NCI-H187 treated with DMSO at 0.1 percent for 48 hours (cell line): ENCODE measurements at places on chromosomes 5 and 9.

DNA sequence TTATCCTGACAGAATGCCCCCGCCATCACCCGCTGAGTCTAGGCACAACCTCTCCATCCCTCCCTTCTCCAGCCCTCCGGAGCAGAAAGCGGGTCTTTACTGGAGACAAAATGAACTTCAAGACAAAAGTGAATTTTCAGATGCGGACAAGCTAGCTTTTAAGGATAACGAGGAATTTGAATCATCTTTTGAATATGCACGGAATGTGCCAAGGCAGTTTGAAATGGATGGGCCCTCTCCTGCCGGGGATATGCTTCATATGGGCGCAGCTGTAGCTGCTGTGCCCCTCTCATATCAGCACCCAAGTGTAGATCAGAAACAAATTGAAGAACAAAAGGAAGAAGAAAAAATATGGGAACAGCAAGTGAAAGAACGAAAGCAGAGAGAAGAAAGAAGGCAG lies 37.5 kb downstream of the CPLANE1 start:
- no peak for DNase-seq

DNA sequence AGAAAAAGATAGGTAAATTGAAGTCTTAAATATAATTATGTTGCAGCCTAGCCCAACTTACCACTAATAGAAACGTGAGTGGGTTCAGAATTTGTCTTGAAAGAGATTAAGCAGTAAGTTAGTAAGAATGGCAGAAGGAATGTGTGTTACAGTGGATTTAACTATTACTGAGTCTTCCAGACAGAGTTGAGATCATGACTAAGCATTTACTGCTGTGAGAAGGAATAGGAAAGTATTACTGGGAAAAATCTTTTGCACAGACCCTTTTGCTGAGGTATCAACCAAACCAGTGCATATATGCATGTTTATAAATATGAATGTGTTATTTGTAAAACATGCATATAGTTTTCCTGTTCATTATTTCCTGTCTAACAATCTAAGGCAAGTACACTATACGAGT lies 112.8 kb upstream of the EFNA5 start:
- no peak for DNase-seq

DNA sequence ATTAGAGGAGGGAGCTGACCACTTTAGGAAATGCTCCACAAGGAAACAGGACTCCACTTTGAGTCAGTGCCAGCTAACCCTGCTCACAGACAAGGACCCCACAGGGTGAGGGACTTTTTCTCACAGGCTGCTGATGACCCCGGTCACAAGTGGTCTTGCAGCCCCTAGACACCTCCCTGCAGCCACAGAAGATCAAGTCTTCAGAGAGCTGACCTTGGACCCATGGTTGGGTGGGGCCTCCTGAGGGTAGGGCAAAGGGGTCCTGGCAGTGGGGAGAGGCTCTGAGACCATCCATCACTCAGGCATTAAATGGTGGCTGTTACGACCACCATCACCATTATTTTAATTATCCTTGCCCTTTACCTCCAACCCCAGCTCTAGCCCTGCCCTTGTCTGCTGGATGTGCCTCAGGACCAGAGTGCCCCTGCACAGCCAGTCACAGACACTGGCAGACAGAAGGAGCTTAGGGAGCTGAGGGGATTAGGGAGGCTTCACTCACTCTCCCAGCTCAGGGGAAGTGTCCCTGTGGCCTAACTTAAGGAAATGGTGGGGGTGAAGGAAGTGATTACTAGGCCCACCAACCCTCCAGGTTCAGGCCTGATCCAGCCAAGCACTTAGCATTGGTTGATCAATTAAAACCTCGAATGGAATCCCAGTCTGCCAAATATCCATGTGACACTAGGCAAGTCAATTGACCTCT lies 1.6 kb downstream of the ACSL6 start:
- DNase-seq, result no peak

- DNase-seq, result no peak
Measured at GRCh38 chr9:138098908-138099791, 221.6 kb downstream of the CACNA1B start.

GRCh38 chr9:98516897-98517503 lies 191.7 kb downstream of the GABBR2 start:
- DNase-seq, result no peak

GRCh38 chr5:58239731-58240130 lies 220.2 kb downstream of the PLK2 start:
- no peak for DNase-seq

DNA sequence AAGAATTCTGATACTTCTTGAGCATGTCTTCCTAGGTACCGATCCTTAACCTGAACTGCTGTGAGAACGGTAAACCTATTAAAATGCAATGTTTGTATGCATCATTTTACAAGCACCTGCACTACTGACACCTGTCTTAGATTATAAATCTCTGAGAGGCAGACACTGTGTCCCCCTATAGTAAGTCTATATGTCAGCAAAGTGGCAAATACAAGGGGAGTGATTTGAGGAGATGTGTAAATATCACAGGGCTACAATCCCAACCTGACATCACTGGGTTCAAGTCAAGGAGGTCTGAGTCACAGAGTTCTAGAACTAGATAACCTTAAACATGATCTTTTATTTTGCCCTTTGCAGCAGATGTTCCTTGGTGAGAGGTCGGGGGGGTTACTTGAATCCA lies 64.1 kb downstream of the ANKH start:
- DNase-seq, result no peak

DNA sequence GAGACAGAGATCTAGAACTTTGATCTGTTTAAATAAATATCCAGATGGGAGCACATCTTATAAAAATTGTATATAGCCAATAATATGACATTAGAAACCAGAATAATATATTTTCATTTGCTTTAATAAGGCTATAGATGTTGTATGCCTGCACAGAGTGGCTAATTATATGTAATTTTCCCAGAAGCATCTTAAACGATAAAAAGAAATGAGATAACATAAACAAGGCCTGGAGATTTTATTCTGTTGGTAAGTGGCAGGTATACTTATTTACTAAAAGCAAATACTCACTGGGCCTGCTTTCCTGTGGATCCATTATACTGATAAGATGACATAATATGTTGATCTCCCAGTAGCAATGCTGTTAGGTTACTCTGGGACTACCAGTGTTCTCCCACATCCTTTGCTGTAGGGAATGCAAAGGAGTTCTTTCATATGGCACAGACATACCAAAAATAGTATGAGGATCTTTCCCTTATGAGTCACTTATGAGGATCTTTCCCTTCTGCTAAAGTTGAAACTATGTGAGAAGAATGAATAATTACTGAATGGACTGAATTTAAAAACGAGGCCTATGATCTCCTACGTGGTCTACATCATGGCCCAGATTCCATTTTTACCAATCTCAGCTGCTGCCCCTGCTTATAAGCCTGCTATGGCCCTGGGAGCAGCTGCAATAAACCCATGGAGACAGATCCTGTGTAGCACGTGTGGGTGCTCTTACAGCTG lies 112.1 kb downstream of the NUDT12 start:
- DNase-seq, result no peak

DNA sequence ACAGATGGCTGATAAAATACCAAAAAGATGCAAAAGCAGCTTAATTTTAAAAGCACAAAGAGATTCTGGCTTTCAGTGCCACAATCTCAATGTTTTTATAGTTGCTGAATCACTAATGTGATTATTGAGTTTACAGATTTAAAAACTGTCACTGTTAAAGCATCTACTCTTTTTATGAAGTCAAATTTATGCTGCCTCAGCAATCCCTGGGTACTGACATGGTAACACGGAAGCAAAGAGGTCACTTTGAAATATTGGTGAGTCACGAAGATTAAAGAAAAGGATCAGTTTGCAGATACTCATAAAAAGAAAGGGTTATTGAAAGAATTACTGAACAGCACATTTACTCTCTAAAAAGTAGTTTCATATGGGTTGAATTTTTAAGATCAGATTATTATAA lies 39.7 kb upstream of the HMGCS1 start:
- no peak for DNase-seq

DNA sequence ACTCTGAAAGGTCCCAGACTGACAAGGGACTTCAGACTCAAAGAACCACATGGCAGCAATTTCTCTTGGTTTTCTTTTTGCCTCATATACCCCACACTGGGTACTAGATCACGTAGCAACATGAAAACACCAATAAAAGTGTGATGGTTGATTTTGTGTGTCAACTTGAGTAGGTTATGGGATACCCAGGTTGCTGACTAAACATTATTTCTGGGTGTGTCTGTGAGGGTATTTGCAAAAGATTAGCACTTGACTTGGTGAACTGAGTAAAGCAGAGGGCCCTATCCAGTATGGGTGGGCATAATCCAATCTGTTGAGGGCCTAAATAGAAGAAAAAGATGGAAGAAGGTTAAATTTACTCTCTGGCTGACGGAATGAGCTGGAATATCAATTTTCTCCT lies 53.8 kb upstream of the ZNF618 start:
- no peak for DNase-seq

DNA sequence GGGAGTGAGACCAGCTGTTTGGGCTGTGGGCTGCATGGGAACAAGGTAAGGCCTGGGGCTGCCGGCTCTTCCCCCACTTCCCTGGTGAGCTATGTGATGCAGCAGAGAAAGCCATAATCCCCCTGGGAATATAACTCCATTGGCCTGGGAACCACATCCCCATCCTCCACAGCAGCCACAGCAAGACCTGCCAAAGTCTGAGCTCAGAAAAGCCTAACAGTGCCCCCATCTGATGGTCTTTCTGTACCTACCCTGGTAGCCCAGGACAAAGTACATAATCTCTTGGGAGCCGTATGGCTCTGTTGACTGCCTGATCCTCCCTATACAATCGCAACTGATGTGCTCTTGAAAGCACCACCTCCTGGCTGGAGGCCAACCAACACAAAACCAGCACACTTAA lies 432.6 kb downstream of the CDH18 start:
- no peak for DNase-seq
